ENCODE measurements at places on chromosomes 4 and X.

DNA sequence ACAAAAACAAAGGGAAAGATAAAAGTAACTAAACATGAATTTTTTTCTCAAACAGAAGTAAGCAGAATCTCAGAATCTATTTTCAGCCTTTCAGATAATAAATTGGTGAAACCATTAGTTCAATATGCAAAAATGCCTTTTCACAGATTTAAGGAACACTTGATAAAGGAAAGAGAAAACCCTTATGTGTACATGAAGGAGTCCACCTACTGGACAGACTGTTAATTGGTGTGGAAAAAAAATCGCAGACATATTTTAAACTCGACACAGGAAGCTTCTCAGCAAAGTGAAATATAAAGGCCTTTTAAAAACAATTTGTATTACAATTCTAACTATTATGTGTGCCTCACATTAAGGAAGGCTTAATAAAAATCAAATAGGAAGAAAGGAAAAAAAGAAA, 22.3 kb downstream of the COX7B2 start:
- DNase-seq: no peak

GRCh38 chrX:149628280-149628679, 3.3 kb downstream of the TMEM185A start:
- DNase-seq: no peak

DNA sequence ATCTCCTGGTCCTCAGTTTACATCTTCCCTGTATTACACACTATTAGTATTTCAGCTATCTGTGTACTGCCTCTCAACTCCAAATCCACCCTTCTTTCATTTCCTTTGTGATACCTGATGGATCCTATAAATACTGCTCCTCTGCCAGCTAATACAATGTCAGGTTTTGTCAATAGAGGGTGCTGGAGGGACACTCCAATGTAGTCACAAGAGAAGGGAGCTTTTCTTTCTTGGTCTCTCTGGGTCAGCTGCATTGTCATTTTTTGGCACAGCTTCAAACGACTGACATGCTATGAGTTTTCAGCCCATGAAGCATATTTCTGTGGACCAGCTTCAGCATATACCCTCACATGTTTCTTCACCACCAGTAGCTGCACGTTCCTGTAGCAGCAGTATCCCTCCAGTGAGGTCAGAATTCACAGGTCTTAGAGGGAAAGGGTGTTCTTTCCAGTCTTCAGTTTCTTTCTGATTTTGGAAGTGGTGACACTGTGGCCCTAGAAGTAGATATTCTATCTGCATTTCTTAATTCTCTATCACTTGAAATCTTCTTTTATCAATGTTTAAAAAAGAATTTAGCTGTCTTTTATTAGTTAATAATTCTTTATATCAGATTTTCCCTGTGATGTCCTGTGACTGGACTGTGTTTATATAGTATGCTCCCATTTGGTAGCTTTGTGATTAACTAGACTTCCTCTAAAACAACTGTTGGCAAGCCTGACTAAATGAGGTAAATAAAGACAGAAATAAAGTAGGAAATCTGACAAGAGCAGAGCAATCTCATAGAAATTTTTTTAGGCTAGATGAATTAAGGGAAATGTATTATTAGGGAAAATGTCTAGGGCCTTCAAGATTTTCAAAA, 60.6 kb downstream of the GABRA2 start:
- no peak for DNase-seq

DNA sequence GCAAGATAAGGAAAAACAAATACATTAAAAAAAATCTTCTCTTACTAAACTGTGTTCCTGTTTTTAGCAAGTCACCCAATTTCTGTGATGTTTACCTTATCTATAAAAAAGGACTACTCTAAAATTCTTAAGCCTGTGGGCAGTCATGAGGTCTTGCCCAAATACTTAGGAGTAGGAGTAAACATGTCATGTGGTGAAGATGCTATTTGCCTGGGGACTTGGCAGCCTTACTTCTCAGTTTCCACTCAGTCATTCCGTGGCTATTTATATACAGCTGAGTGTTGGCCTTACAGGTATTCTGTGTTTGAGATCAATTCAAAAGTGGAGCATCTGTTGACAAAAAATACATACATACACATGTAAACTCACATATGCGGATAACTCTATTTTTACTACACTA, 89.9 kb upstream of the TLR2 start:
- DNase-seq: no peak

DNA sequence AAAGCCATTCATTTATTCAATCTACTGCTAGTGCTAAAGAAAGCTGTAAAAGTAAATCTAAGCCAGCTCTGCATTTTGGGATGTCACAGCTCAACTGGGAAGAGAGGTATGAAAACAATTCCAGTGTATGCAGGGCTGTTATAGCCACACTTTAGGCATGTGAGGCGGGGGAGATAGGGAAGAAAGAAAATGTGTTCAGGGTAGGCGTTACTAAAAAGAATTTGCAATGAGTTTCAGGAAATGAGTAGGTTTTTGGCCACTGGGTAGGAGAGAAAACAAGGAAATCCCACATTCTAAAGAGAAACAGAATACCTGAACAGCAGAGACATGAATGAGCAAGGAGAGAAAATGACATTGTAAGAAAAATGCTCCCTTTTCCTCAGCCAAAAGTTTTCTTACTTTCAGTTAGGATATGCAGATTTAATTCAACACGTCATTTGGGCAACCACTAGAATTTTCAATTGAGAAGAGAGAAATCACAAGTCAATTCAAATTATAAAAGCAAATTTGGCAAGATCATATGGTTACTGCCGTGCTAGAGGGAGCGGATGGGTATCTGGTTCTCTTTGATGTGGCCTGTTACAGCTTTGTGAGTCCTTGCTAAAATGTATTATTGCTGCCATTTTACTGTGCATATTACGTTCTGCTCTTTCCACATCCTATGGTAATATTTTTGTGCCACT, 226.3 kb downstream of the KCNIP4 start:
- no peak for DNase-seq

GRCh38 chrX:123884809-123885408, 25.1 kb downstream of the XIAP start:
- DNase-seq: no peak

DNA sequence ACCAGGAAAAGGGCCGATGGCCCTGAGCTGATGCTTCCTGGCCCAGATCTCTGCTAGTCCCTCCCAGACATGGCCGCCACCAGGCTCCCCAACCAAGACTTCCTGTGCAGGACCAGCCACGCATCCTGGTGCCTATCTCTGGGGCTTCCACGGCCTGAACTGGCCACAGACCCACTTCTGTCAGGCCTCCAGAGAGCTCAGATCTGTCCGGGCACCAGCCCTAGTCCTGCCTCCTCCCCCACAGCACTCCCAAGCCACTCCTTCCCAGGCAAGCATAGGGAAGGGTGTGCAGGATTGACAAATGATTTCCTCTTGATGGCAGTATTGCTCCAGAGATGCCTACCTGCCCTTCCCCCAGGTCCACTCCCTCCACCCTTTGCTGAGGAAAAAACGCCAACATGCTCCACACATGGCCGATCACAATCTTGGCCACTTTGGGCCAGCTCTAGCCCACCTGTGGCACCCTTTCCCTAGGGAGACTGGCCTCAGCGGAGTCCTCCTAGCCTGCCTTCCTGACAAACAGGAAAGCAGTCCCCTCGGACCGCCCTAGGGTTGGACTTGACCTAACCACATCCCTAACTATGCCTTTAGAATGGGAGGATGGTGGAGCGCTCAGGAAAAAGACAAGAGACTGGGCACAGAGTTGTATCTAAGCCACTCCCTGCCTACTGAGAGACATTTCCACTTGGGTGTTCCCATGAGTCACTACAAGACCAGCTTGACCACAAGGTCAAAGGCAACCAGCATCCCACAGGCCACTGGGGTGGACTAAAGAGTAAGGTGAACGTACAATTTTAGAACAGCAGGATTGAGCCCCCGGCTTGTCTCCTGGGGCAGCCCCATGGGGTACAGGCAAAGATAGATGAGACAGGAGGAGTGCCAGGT, 277.5 kb upstream of the AGTR2 start:
- peak; percentile 18 for DNase-seq

DNA sequence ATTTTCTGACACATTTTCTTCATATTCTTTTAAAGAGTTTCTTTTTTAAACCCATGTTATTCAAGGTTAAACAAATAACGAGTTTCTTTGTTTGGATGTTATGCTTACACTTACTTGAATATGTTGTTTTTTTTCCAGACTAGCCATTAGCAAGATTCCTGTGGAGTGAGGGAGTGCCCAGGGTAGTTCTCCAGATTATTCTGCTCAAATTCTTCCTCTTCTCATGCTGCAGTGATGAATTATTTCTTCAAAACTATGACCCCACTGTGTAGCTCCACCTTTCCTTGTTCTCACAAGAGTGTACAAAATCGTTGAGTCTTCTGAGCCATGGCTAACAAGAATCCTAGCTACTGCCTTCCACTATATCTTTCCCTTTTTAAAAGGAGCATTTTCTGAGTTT, 134.1 kb upstream of the ELOVL6 start:
- no peak for DNase-seq

DNA sequence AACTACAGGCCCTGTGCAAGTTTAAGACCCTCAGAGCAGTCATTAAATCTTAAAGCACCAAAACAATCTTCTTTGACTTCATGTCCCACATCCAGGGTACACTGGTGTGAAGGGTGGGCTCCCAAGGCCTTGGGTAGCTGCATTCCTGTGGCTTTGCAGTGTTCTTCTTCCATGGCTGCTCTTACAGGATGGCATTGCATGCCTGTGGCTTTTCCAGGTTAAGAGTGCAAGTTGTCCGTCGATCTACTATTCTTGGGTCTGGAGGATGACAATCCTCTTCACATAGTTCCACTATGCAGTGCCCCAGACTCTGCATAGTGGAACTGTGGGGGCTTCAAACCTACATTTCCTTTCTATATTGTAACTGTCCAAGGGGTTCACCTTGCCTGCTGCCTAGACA, 494.5 kb downstream of the CFAP47 start:
- no peak for DNase-seq

DNA sequence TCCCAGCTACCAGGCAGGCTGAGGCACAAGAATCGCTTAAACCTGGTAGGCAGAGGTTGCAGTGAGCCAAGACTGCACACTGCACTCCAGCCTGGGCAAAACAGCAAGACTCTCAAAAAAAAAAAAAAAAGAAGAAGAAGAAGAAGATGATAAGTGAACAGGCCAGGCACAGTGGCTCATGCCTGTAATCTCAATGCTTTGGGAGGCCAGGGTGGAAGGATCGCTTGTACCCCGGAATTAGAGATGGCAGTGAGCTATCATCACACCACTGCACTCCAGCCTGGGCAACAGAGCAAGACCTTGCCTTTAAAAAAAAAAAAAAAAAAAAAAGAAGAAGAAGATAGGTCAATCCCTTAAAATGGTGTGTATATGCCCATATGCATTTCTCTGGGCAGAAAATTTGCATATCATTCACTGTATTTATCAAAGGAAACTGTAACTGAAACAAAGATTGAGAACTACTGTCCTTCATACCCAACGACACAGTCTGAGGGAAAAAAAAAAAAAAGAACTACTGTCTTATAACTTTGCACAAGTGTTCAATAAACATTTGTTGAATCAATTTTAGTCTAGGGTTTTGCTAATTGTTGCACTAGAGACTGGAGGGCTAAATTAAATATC, 2.3 kb downstream of the RFC1 start:
- no peak for DNase-seq

GRCh38 chr4:109429545-109429944, 4.1 kb upstream of the SEC24B start:
- DNase-seq: no peak

DNA sequence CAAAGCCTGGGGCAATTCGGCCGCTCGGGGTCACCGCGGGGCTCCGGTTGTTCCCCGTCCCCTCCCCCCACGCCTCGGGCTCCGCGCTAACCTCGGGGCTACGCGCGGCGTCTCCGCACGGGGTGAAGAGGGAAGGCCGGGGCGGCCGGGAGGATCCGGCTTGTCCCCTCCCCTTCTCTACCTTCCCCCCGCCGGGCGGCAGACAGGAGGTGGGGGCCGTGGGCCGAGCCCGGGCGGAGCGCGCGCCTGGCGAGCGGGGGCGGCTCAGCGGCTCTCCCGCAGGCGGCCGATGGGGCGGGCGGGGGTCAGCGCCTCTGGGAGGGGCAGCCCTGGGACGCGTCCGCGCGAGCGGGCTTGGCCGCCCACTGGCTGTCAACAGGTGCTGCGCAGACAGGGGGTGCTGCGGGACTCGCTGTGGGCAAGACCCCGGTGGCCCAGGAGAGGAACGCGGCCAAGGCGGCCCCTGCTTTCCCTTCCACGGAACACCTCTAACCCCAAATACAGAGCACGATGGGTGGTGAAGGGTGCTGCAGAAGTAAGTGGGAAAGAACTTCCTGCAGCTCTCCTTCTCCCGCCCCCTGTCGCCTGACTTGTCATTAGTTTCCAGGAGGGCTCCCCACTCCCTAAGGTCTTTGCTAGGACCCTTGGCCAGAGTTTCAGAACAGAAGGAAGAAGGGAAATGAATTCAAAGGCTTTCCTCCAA, at the start of gene PDGFC:
Gene PDGFC, minus strand, starts transcription at position 124 of the 703 bp plus-strand sequence. CDS start 896 bp downstream, outside the sequence.
- peak; percentile 34 for DNase-seq

GRCh38 chr4:2250357-2251072, 8.6 kb upstream of the HAUS3 start:
- no peak for DNase-seq

- DNase-seq: no peak
Observed at GRCh38 chrX:17030092-17030491, 83.6 kb downstream of the REPS2 start.

- no peak for DNase-seq
Observed at GRCh38 chrX:44947995-44948394, 75.0 kb downstream of the KDM6A start.

DNA sequence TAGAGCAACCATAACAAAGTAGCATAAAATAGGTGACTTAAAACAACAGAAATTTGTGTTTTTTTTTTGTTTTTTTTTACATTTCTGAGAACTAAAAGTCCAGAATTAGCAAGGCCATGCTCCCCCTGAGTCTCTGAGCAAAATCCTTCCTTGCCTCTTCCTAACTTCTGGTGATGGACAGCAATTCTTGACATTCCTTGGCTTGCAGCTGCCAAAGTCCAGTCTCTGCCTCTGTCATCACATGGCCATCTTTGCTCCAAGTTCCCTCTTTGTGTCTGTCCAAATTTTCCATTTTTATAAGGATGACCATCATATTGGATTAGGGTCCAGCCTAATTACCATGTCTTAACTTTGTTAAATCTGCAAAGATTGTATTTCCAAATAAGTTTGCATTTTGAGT, 407.2 kb downstream of the PDHA2 start:
- no peak for DNase-seq

GRCh38 chrX:45454290-45454689, 253.6 kb upstream of the DIPK2B start:
- no peak for DNase-seq

GRCh38 chrX:69189576-69190371, 24.5 kb upstream of the PJA1 start:
- DNase-seq: no peak

- peak; percentile 81 for DNase-seq
Observed at GRCh38 chrX:22136711-22137110, 104.6 kb downstream of the PHEX start.

- no peak for DNase-seq
Observed at GRCh38 chrX:99469439-99469838, 940.6 kb downstream of the PCDH19 start.

GRCh38 chrX:149682956-149683947, 28.6 kb upstream of the MAGEA11 start:
- no peak for DNase-seq
